ENCODE measurements at places on chromosomes 11 and 22. TPM values are rescaled to one million over a fixed set of nuclear protein-coding genes. Genes with fewer than 3 reads are reported as not detected.
A peak's percentile ranks its signal among the peaks of the same experiment; 100 is the strongest.

Gene SCN4B
- total RNA-seq: 0.20 TPM

Gene AP5B1
- total RNA-seq: 17.8 TPM

Gene TMEM109
- 56.8 TPM for total RNA-seq

Gene CASP5
- total RNA-seq: not detected

Gene MRGPRE
- not detected for total RNA-seq

Gene LRRC74B
- total RNA-seq: not detected

Gene OR56A1
- 0.15 TPM for total RNA-seq

Gene PYGM
- 2.4 TPM for total RNA-seq

Gene CYTH4
- not detected for total RNA-seq

DNA sequence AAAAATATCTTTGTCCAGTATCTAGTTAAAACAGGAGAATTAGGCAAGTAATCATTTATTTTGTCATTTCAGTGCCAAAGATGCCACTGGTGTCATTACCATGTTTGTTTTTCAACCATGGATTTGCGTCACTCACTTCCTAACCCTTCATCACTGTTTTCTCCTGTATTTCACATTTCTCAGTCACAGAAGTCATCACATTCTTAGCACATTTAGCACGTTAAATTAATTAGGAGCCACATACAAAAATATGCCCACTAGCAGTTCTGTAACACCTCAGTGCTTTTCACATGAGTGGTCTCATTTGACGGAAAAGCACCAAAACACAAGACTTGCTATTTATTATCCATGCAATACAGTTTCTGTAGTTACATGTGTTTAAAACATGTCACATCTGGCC is 546.0 kb downstream of the METTL15 start:
- H3K27me3 ChIP-seq: no peaks in the 10 kb centered on the region
- no peaks in the 10 kb centered on the region for H3K36me3 ChIP-seq
- no peak overlapping the region for H3K27ac ChIP-seq
- DNase-seq: no peak

DNA sequence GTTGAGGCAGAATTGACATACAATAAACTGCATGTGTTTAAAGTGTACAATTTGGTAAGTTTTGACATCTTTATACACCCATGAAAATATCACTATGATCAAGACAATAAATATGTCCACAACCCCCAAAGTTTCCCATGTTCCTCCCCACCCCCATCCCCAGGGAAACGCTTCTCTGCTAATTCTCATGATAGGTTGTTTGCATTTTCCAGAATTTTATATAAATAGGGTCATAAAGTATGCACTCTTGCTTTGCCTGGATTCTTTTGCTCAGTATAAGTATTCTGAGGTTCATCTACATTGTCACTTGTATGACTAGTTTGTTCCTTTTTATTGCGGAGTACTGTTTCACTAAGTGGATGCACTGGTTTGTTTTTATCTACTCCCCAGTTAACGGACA is 35.6 kb downstream of the MYEOV start:
- H3K4me1 ChIP-seq: no peaks in the 10 kb centered on the region
- H3K4me3 ChIP-seq: no peak overlapping the region
- H3K27me3 ChIP-seq: no peaks in the 10 kb centered on the region
- no peaks in the 10 kb centered on the region for H3K36me3 ChIP-seq
- no peak overlapping the region for H3K27ac ChIP-seq
- DNase-seq: no peak

DNA sequence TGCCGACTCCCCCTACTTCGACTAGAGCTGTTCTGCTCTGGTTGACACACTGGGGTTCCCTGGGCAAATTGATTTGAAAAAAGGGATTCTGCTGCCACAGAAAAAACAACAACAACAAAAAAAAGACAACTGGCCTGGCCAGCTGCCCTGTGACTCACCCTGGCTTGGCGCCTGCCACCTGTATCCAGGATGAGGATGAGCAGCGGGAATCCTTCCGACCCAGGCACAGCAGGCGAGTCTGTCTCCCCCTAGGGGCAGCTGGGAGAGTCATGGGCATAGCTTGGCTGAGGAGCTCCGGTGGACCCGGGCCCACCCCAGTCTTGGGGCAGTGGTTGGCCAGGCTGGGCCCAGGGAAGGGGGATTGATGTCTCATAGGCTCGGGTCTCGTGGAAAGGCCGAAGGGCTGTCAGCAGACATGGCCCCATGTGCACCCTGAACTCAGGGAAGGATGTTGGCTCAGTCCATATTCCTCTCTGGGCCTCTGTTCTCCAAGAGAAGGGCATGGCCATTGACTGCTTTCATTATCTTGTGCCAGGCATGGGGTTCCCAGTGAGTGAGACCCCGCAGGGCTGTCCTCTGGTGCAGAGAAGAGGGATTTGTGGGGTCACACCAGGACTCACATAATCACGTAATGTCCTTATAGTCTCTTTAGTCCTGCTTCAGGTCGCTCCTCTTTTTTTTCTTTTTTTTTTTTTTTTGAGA is 10.4 kb upstream of the SUN2 start:
- no peaks in the 10 kb centered on the region for H3K4me1 ChIP-seq
- H3K27ac ChIP-seq: no peak overlapping the region
- no peaks in the 10 kb centered on the region for H3K36me3 ChIP-seq
- peak; percentile 96 for DNase-seq

- H3K4me1 ChIP-seq: no peaks in the 10 kb centered on the region
- no peak overlapping the region for H3K27ac ChIP-seq
- H3K4me3 ChIP-seq: no peak overlapping the region
- H3K27me3 ChIP-seq: no peaks in the 10 kb centered on the region
- no peak for DNase-seq
These were observed 12.8 kb downstream of the FBXO3 start for GRCh38 chr11:33761471-33761870.

DNA sequence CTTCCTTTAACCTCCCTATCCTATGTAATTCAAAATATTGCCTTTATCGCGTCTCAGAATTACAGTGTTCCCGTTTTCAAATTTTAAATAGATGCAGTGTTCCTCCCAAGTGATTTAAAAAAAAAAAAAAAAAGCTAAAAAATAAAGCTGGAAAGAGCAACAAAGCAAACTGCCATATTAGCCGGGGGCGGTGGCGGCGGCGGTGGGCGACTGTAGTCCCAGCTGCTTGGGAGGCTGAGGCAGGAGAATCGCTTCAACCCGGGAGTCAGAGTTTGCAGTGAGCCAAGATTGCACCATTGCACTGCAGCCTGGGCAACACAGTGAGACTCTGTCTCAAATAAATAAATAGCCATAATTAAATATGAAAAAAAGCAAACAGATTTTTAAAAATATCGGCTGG is 5.5 kb upstream of the AGBL2 start:
- H3K27ac ChIP-seq: no peak overlapping the region
- H3K27me3 ChIP-seq: no peaks in the 10 kb centered on the region
- peaks cover 90% of the 10 kb centered on the region for H3K36me3 ChIP-seq
- no peak overlapping the region for H3K4me3 ChIP-seq

GRCh38 chr22:29715240-29715639 is 4.6 kb upstream of the CABP7 start:
- peak overlapping the region; percentile 68 for H3K27ac ChIP-seq
- H3K4me3 ChIP-seq: no peak overlapping the region
- H3K4me1 ChIP-seq: no peaks in the 10 kb centered on the region
- no peak for DNase-seq
- H3K27me3 ChIP-seq: peaks cover 31% of the 10 kb centered on the region
- H3K36me3 ChIP-seq: no peaks in the 10 kb centered on the region

DNA sequence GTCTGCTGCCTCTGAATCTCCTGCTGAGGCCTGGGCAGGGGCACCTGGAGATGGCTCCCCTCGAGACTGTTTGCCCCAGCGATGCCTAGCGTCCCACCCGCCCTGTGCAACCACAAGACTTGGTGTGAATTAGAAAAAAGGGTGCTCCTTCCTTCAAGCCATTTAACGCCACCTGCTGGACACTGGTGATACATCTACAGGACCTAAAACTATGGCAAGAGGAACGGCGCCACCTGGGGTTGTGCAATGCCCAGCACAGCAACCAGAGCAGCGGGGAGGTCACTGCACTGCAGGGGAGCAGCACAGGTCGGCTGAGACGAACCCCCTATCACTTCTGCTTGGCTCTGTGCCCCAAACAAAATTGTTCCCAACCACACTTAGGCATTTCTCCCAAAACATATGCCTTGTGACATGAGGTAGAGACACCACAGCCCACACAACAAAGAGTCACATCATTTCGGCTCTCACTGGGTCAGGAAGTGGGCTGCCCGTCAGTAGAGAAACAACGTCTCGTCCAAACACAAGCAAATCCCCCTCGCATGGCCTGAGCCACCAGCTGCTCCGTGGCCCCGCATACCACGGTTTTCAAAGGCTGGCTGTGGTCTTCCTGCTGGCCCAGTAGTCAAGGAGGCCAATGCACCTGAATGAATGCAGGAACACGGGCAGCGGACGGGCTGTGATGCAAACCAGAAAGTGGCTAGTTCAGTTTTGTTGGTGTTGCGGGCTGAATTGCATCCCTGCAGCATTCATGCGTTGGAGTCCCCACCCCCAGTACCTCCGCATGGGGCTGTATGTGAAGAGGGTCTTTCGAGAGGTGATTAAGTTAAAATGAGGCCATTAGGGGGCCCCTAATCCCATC is 171.9 kb downstream of the SHANK2 start:
- peak; percentile 93 for DNase-seq
- H3K36me3 ChIP-seq: no peaks in the 10 kb centered on the region
- no peaks in the 10 kb centered on the region for H3K4me1 ChIP-seq
